ENCODE measurements at places on chromosomes 4 and X.

DNA sequence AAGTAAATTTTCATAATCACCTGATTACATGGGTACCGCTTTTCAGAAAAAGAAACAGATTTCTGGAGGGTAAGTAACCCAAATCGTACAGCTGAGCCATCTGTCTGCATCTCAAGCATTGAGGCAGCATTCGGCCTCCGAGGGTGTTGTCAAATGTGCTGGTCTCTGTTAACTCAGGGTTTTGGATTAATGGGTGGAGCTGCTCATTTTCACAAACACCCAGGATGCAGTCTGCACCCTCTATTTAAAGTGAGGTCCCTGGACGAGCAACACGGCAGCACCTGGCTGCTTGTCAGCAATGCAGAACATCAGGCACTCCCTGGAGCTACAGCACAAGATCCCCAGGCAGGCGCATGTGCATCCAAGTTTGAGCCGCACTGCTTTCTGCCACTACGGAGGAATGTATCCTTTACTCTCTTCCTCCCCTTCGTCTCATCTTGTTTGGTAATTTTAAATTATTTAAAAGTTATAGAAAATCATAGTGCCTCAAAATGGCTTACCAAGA, 24.7 kb upstream of the NAP1L5 start:
- no peak for DNase-seq

DNA sequence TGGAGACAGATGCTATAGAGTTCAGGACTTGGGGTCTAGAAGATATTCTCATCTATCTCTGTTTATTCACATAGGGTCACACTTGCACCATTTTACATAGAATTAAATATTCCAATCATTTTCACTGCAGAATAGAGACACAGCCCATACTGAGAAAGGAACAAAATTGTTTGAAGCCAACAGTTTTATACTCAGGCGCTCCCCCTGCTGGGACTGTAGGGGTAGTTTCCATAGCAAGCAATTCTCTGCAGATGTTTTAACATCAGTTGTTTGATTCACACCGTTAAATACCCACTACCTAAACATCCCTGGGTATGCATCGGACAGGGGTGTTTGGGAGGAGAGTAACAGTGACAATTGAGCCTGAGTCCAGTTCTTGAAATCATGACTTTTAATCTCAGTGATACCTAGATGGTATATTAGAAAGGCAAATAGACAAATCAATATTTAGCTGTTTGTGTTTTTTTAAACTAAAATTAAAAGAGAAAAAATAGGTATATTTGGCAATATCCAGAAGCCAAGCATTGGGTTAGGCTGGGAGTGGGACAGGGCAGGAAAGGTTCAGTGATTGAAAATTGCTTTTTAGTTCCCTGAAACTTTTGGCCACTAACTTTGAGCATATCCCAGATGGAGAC, 33.8 kb downstream of the LONRF3 start:
- DNase-seq: peak; percentile 54

- no peak for DNase-seq
Observed at GRCh38 chr4:100984901-100985300, 362.4 kb downstream of the PPP3CA start.

DNA sequence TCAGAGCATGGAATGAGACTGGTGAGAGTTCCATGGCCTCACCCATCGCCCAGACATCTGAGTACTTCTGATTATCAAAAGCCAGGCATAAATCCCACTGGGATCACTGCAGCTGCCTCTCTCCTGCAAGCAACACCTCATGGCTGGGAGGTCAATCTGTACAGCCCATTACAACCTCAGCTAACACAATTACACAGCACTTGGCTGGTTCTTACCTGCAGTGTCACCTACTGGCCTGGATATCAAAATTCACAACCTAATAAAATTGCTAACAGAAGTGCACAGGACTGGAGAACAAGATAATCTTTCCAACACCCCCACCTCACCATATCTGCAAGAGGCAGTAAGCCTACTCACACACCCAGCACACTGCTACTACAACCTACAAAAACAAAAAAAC, 341.7 kb upstream of the NDST3 start:
- DNase-seq: no peak

DNA sequence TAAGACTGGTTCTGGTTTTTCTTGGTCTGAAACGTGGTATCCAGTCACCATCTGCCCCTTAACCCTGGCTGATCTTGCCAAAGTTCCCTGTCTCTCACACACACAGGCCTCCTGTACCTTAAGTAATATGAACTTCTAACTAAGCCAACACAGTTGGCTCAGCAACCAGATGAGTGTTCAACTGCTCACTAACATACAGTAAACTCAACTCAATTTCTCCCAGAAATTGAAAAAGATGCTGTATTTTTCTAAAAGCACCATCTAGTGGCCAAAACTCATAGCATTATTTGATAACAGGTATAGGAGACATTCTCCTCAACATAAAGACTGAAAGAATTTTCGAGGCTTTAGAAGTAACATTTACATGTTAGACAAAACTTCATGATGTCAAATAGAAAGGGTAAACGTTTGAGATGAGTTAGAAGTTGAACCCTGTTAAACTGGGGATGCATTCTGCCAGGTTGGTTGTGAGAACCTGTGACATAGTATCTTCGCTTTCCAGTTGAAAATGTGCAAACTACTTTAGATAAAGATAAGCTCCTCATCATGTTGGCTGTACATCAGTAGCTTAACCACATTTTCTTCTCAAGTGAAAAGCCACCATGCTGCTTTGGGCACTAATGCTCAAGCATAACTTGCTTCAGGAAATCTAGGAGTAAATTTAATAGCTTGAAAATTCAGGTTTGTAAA, 31.2 kb downstream of the CCNI start:
- DNase-seq: peak; percentile 22

DNA sequence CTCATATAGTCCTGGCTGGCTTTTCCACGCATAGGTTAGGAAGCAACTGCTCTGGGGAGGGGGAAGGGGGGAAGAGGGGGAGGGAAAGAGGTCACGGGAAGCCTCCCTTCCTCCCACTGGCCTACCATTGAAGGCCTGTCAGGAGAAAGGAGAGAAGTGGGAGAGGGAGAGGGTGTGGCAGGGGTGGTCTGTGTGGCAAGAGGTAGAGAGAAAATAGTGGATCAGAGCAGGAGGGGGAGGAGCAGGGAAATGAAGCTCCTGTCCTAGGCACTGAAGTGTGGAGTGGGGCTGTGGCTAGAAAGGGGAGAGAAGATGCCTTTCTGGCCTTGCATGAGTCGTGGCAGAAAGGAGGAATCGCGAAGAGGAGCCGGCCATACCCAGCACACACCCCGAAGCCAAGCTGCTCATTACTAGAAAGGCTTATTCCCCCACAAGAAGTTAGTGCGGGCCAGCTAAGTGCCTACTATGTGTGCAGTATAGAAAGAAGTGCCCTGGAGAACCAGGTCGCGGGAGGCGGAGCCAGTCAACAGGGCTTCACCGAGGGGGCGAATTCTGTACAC, 1.1 kb upstream of the TMEM164 start:
- DNase-seq: no peak

- DNase-seq: no peak
Observed at GRCh38 chr4:142420311-142421095, 425.6 kb downstream of the INPP4B start.

- no peak for DNase-seq
Observed at GRCh38 chr4:153076861-153077260, 127.4 kb upstream of the TRIM2 start.

- DNase-seq: no peak
Observed at GRCh38 chr4:118911238-118911703, 22.6 kb downstream of the SYNPO2 start.

- DNase-seq: peak; percentile 92
Observed at GRCh38 chrX:1661048-1661921, 46.4 kb downstream of the ASMT start.

DNA sequence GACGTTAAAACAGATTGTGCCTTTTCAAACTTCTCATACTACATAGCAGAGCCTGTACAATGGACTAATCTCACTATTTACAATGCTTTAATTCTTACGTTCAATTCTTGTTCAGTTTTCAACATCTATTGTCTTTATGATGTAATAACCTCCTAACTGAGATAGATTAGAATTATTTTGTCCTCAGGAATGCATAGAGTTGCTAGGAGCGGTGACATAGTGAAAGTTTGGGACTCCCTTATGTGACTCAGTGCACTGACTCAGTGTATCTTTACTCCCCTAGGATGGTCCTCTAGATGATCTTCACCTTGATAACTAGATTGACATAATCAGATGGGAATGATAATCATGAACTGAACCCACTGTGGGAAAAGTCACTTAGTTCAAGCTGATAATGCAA, 151.5 kb downstream of the VEGFC start:
- DNase-seq: no peak

DNA sequence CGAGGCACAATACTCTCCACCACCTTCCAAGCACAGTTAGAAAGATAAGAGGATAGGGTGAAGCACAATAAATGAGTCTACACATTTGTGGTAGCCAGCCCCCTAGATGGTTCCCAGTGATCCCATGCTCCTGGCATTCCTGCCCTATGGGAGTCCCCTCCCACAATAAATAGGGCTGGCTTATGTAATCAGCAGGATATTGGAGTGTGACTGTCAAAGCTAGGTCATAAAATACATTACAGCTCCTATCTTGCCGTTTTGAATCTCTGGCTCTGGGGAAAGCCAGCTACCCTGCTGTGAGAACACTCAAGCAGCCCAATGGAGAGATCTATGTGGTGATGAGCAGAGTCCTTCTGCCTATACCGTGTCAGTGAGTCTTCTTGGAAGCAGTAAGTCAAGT, 198.7 kb upstream of the NOCT start:
- no peak for DNase-seq

DNA sequence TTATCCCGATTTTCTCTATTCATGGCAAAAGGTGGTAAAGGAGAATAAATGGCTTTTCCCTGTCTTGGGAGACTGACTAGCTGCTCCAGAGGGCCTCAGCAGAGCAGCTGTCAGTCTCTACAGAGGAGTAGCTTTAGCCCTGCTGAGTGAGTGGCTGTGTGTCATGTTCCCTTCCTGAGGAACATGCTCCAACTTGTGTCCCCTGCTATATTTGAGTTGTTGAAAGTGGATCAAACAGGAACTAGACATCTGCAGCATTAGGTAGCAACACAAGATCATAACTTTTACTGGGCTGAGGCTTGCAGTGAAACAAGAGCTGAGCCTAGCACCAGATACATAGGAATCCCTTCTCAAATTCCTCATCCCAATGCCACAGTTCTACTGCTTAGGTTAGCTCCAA, 26.7 kb upstream of the PLAC1 start:
- DNase-seq: no peak

DNA sequence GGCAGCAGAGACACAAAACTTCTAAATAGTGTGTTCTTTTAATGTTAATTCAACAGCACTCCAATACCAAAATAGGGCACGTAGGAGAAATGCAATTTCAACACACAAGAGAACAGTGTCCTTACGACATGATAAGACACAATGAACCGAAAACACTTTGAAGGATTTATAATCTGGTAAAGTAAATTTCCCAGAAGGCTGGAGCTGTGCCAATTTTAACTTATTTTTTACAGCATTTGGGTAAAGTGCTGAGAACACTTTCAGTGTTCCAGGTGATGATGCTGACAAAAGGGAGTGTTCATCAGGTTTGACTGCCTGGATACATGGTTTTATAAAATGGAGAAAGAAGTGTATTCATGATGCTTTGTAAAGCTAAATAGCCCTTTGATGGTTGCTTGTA, 76.5 kb downstream of the MAPK10 start:
- no peak for DNase-seq

- DNase-seq: no peak
Observed at GRCh38 chr4:7395645-7396044, 39.1 kb downstream of the PSAPL1 start.

DNA sequence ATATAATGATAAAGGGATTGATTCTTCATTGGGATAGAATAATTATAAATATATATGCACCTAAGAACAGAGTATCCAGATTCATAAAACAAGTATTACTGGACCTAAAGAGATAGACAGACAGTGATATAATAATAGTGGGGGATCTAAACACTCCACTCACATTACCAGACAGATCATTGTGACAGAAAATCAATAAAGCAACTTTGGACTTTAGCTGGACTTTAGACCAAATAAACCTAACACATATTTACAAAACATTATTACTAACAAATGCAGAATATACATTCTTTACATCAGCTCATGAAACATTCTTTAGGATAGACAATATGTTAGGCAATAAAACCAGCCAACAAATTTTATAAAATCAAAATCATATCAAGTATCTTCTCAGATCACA, 14.6 kb downstream of the AGTR2 start:
- DNase-seq: no peak

- no peak for DNase-seq
Observed at GRCh38 chr4:6064383-6064782, 46.2 kb upstream of the C4orf50 start.

GRCh38 chr4:119025420-119025819, 110.2 kb upstream of the MYOZ2 start:
- no peak for DNase-seq

DNA sequence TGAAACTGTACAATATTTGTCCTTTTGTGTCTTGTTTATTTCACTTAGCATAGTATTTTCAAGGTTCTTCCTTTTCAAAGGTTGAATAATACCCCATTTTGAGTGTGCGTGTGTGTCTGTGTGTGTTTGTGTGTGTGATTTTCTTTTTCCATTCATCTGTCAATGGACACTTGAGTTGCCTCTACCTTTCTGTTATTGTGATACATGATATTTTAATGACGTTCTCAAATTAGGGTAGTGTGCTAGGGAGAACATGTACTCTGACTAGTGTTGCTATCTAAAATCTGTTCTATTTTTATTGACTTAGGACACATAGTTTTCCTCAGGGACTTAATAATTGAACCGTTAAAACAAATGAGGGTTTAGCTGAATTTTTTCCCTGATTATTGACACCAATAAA, 9.9 kb downstream of the MMRN1 start:
- no peak for DNase-seq

- DNase-seq: no peak
Observed at GRCh38 chr4:44720371-44720770, 6.0 kb downstream of the GNPDA2 start.

- peak; percentile 21 for DNase-seq
Observed at GRCh38 chr4:121736735-121737351, 28.1 kb downstream of the SMIM43 start.

DNA sequence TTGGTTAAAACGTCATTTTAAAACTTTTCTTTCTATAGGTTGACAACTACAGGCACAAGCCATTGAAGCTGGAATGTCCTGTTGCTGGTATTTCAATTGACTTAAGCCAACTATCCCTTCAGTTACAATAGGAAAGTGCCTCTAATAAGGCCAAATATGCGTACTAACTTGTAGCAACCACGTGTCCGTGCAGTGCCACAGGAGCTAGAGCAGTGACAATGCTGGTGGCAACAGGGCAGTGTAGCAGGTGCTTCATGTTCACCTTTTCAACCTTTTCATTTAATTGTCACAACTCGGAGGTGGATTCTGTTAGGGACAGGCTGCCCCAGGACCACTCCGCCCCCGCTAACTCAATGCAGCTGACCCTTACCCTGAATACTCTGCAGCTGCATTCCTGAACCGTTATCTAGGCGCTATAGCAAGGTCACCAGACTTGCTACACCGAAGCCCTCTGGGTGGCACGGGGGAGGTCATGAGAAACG, 37.7 kb downstream of the ERVMER34-1 start:
- DNase-seq: no peak

GRCh38 chrX:38694394-38694793, 106.9 kb upstream of the MID1IP1 start:
- no peak for DNase-seq

GRCh38 chrX:18203631-18204030, 17.1 kb downstream of the BEND2 start:
- DNase-seq: no peak

GRCh38 chr4:7800410-7800809, 139.3 kb downstream of the AFAP1 start:
- no peak for DNase-seq

All from GM13977 (cell line).